Fibroblast of skin of back (primary cell): ENCODE measurements at places on chromosomes 5 and 9.
A peak's percentile ranks its signal among the peaks of the same experiment; 100 is the strongest.

GRCh38 chr5:149216496-149216895, 55.2 kb upstream of the AFAP1L1 start:
- no peak for DNase-seq

GRCh38 chr9:77661566-77662085, 13.5 kb upstream of the GNA14 start:
- no peak for DNase-seq

- peak; percentile 71 for DNase-seq
These were observed 4.9 kb upstream of the C7 start for GRCh38 chr5:40904205-40904993.

GRCh38 chr5:178644826-178645545, 18.1 kb upstream of the CLK4 start:
- DNase-seq: peak; percentile 69

DNA sequence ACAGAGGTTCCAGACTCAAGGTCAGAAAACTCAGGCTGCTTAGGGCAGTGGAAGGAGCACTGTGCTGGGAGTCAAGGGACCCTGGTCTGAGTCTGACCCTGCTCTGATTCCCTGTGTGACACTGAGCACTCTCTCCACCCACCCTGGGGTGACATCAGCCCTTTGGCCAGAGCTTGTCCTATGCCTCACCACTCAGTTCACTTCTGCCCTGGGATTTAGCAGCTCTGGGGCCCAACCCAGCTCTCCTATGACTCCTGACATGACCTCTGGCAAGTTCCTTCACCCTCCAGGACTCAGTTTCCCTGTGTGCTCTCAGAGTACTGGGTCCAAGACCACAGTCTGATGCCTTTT, 63.9 kb downstream of the FAM114A2 start:
- DNase-seq: peak; percentile 1

- no peak for DNase-seq
These were observed 100.6 kb downstream of the TRIO start for GRCh38 chr5:14243766-14244165.

GRCh38 chr5:73564675-73565074, 764 bp downstream of the ANKRA2 start:
- DNase-seq: no peak

GRCh38 chr9:27129221-27129620, 20.2 kb downstream of the TEK start:
- no peak for DNase-seq

DNA sequence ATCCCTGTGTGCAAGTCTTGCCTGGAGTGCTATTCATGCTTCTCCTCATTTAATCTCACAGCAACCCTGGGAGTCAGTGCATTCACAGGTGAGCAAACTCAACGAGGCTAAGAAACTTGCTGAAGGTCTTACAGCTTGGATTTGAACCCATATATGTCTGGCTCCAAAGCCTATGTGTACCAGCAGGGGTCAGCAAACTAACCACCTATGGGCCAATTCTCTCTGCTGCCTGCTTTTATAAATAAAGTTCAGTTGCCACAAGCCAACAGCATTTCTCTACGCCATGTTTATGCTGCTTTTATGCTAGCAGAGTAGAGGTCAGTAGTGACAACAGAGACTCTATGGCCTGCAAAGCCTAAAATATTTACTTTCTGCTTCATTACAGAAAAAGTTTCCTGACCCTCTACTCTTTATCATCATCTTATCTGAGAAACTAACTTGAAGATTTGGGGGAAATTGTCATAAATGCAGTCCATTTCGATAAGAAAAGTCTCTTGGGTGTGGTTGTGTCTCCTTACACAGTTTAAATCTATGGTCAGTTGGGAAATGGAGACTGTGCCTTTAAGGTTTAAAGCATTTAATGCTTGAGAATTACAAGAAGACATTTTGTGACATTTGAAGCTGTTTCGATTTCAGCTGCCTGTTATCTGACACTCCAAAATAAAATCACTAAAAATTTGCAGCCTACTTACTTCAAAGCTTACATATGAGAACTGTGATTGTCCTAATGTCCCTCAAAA, 137.7 kb downstream of the PRELID2 start:
- DNase-seq: peak; percentile 35

GRCh38 chr5:150723845-150724244, 23.0 kb upstream of the RBM22 start:
- no peak for DNase-seq

- DNase-seq: peak; percentile 44
These were observed 1774.7 kb upstream of the ACO1 start for GRCh38 chr9:30609713-30610112.

GRCh38 chr9:15287309-15287708, 19.7 kb downstream of the TTC39B start:
- no peak for DNase-seq
